ENCODE measurements at places on chromosomes 2 and 18.

GRCh38 chr2:128390991-128391630, 72.4 kb upstream of the HS6ST1 start:
- DNase-seq, result no peak

DNA sequence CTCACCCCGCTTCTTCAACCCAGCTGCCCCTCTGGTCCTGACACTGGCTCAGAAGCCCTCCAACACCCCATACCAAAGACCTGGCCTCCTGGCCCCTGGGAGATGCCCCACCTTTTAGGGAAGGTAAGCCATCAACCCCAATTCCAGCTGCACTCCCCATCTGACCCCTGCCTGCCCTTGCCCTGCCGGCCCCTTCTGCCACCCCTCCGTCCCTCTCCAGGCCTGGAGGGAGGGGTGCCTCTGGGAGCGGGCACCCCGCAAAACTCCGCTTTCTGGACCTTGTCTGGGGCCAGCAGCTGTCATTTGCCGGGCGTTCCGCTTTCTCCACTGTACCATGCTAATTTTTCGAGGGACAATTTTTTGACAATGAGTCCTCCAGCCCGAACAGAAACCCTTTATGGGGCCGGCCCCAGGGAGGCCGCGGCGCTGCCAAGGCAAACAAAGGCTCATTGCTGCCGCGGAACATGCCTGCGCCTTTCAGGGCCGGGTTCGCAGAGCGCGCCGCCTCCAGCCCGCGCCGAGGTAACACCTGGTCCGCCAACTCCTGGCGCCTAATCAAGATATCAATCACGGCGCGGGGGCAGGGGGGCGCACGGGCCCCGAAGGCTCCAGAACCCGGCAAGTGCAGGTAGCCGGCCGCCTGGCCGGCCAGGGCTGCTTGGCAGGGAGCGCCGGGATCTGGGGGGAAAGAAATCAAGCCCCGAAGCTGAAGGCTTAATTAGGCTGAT, 96.0 kb downstream of the INHBB start:
- peak; percentile 24 for DNase-seq

DNA sequence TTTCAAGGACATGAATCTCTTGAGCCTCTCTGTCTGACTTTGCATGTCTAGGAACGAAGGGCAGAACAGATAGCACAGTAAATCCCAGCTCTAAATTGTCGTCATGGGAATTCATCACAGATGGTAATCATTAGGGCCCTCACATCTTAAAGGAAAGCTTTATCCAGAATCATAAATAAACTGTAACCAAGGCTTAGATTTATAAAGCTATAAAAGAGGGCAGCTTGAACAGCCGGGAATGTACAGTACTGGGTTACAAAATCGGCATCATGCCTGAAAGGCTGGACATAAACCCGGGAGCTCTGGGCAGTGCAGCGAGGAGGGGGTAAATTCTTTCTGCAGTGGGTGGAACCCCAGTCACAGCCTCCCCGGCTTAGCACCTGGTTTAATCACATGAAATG, 144.4 kb downstream of the GFPT1 start:
- DNase-seq, result no peak

- DNase-seq, result no peak
Observed at GRCh38 chr2:103435010-103435409, 673.2 kb downstream of the TMEM182 start.

- DNase-seq, result no peak
Observed at GRCh38 chr2:38174646-38175423, 98.9 kb upstream of the CYP1B1 start.

- no peak for DNase-seq
Observed at GRCh38 chr18:4102901-4103300, 352.2 kb downstream of the DLGAP1 start.

GRCh38 chr2:98350411-98350810, 4.2 kb downstream of the CNGA3 start:
- no peak for DNase-seq

DNA sequence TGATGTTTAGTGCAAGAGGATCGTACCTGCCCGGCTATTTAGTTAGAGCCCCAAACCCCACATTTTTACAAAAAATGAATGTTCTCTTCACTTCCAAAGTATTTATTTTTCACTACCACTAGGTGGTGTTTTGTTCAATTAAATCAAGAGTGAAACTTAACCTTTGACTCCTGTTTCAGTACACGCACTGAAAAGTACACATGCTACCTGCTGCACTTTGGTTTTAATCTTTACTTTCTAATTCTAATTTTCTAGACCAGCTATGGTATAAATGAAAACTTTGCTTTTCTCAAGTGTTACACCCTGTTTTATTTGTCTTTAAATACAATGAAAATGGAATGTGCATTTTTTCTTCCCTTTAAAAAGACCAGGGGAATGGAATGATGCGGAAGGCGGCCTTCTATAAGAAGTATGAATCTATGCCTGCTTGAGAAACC, 31.4 kb upstream of the CHN1 start:
- peak; percentile 17 for DNase-seq

- no peak for DNase-seq
Observed at GRCh38 chr2:238040918-238041317, 19.9 kb upstream of the SCLY start.

GRCh38 chr18:48486754-48487153, 52.1 kb upstream of the CTIF start:
- no peak for DNase-seq

DNA sequence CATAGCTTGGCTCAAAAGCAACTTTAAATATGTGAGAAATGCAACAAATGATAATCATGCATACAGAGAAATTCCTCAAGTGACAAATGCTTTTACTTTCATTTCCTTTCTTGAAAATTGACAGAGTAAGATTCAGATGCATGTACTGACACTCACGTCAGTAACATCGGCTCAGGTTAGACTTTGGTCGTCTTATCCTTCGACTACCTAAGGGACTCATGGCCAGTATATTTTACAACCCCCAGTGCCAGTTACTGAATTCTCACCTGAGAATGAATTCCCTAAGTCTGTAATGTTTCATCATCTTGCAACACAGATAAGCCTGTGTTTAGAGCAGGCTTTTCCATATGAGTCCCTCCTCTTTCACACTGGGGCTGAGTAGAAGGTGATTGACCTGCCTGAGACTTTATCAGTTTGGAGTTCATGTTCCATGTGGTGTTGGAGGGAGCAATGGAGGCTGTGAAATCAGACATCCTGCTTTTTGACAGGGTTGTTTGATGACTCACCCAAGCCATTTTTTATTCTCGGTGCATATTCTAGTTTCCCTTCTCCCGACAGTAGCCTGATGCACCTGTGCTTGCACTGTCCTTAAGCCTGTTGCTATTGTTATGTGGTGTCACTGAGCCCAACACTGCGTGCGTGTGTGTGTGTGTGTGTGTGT, 30.5 kb upstream of the ATP8B1 start:
- peak; percentile 15 for DNase-seq

- DNase-seq, result no peak
Observed at GRCh38 chr2:105868060-105868459, 123.3 kb downstream of the NCK2 start.

DNA sequence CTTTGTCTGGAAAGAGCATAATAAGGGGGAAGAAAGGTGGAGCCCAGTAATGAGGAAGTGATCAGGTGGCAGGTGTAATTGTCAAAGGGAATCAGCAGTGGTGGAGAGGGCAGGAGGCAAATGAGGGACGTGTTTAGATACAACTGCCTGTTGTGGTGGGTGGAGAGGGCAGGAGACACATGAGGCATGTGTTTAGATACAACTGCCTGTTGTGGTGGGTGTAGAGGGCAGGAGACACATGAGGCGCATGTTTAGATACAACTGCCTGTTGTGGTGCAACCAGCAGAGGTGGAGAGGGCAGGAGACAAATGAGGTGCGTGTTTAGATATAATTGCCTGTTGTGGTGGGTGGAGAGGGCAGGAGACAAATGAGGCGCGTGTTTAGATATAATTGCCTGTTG, 173.1 kb downstream of the ANKRD30B start:
- DNase-seq, result no peak

DNA sequence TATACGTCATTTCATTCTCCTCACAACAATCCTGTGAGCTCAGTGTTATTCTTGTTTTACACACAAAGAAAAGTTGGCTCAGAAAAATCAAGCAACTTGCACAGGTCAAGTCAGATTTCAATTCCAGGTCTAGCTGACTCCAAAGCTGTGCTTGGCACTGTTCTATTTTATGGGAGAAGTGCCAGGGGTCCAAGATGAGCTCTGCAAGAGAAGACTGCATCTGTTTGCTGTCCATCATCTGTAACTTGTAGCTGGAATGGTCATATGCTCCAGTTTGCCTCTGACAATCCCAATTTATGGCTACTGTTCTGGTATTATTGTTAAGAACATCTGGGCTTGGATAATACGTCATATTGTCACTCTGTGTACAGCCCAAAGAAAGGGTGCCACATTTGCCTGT, 28.9 kb downstream of the KCNF1 start:
- no peak for DNase-seq

- no peak for DNase-seq
Observed at GRCh38 chr18:48064978-48065600, 134.6 kb upstream of the SMAD2 start.

GRCh38 chr2:164142755-164143154, 406.9 kb upstream of the FIGN start:
- DNase-seq, result no peak

GRCh38 chr2:113202305-113203216, 28.8 kb downstream of the PSD4 start:
- DNase-seq, result no peak

DNA sequence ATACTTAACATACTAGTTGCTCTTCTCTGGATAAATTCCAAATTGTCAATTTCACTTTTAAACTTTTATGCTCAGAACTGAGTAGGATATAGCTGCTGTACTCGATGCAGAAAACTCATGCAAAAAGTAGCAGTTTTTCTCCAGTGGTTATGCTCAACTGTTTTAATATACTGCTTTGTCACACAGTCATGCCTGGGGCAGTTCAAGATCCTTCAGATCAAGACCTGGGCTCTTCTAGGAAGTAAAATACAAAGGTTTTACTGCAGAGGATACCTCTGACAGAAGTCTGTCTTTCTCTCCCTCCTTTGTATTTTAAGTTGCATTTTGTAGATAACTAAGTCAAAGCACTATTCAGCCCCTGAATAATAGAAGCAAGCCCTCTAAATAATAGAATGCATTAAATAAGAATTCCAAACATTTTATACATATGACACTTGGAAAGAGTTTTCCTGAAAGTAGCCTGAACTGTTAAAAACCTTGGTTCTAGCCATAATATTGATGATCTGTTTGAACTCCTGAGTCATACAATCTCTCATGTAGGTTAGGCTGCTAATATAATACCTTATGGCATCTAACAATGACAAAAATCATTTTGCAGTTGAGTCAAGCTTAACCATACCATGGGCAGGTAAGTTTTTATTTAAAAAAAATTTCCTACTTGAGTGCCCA, 183.3 kb upstream of the TRIB2 start:
- DNase-seq, result no peak

DNA sequence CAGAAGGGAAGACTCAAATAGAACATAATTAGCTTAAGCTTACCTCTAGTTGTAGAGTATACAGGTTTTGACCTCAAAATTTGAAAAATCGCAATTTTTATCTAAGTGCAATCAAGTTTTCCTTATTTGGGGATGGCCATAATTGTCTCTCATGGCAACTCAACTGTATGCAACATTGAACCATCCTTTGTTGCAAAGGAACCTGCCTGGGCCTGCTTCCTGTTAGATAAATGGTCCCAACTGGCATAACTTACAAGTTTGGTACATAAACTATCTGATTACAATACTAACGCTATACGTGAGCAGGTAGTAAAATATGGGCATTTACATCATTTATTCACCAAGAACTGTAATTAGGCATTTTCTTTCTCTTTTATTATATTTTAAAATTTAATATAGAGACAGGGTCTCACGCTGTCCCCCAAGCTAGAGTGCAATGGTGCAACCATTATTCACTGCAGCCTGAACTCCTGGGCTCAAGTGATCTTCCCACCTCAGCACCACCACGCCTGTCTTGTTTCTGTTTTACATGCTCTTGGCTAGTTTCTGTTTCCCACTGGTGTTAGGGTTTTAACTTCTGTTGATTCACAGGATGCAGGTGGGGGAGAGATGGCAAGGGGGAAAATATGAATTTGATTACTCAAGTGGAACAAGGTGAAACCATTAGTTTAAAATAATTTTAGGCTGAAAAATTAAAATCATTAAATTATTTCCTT, 55.3 kb upstream of the B3GNT2 start:
- DNase-seq, result no peak

DNA sequence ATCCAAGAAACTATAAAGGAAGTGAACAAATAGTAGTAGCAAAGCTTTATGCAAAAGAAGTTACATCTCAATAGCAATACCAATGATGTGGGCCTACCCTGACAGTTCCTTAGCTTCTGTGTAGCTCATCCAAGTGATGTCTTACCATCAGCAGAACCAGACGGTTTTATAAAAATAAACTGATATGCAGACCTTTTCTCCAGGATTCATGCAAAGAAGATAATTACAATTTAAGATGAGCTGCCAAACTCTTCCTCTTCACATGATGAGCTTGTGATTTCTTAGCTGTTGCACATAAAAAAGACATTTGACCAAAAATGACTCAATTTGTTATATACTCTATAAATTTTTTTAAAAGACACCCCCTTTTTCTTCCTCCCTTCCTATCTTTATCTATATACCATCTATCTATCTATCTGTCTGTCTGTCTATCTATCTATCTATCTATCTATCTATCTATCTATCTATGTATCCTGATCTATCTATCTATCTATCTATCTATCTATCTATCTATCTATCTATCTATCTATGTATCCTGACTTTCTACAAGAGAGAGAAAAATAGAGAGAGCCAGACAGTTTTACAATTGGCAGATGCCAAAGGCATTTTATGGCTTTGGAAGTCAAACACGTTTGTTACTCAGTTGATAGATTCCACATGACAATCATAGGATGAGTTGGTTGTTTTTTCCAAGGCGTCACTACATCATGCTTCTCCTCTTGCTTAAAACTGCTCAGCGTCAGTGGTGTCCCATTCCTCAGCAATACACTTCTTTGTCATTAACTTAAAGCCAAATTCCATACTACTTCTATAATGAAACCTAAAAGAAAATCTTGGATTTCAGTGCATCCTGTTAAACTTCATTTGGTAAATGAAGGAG, 65.9 kb upstream of the ACTR3 start:
- DNase-seq, result no peak

DNA sequence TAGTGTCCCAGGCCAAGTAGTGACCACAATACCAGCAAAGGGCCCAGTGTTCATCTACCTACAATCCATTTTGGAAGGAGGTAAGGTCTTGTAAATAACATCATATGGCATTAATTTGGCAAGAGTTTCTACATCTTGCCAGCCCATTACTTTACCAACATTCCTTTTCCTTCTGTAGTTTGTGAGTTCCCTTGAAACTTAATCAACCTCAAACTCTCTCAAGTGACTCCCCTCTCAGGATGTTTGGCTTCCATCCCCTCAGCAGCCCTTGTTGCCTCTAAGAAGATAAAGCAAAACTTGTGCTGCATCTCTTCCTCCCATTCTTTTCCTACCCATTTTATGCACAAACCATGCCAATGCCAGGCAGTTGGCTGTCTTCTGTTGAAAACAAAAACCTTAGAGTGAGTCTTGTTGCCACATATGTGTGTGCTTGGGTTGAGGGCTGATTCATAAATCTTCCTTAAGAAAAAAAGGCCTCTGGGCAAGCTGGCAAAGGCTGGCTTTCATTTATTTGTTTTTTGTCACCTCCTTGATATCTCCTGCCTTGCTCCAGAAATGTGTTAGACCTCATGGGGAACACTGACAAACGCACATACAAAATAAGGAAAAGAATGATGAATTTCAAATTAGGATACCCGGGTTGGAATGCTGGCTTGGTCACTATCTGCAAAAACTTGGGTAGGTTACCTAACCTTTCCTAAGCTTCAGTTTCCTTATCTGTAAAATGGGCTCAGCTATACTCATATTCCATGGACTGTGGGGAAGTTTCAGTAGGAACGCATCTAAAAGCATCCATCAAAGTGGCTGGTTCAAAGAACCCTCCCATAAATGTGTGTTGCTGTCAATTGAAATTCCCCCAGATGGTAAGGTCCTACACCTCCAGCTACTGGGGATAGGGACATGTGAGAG, 29.4 kb upstream of the ST3GAL5 start:
- no peak for DNase-seq
